ENCODE measurements at places on chromosomes 6 and 20.

DNA sequence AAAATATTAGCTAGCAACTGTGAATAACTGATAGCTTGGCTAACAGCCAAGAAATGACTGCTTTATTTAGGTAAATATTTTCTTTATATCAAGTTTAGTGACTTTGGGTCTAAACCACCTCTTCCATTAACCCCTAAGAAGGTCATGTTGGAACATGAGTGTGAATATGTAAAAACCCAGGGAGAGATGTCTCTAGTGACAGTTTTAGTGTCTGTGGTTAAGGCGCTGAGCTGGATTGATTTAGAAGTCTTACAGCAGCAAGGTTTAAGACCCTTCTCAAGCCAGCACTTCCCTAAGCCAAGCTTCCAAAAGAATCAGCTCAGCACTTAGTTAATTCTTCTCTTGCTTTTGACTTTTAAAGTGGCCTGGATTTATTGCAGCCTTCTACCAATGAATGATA lies 11.4 kb upstream of the SIRT5 start:
- no peak for DNase-seq

DNA sequence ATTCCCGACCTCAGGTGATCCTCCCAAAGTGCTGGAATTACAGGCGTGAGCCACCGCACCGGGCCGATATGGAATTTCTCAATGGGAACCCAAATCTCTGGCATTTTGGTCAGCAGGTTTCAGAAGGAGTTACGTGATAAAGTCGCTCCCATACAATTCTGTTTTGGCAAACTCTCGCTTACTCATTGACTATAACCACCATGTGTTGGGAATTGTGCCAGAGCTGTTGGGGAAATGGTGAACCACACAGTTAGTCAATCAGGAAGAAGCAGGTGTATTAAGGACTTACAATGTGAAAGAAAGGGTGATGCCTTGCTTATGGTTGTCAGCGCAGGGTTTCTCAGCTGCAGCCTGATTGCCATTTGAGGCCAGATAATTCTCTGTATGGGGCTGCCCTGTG lies 410.5 kb downstream of the QKI start:
- DNase-seq = no peak

GRCh38 chr20:675033-675452 lies 559 bp downstream of the SCRT2 start:
- no peak for DNase-seq

DNA sequence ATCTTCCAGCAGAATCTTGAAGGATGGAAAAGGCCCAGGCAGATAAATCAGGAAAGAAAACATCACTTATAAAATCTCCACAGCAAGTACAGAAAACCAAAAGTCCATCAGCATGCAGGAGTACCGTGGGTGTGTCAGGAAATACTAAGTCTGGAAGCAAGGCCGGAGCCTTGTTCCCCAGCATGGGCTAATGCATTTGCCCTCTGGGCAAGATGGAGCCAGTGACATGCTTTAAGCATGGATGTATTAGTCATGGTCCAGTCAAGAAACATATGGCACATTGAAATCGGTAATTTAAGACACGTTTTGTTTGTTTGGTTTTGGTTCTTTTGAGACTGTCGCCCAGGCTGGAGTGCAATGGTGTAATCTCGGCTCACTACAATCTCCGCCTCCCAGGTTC lies 506.0 kb upstream of the JARID2 start:
- no peak for DNase-seq

GRCh38 chr6:134533991-134534390 lies 216.1 kb upstream of the SGK1 start:
- DNase-seq = no peak

GRCh38 chr20:17631576-17632319 lies 50.3 kb downstream of the RRBP1 start:
- DNase-seq = no peak

- DNase-seq = no peak
These were observed 38.1 kb downstream of the ECT2L start for GRCh38 chr6:138833816-138834539.

- DNase-seq = no peak
These were observed 26.1 kb upstream of the NKAIN2 start for GRCh38 chr6:123777563-123777962.

DNA sequence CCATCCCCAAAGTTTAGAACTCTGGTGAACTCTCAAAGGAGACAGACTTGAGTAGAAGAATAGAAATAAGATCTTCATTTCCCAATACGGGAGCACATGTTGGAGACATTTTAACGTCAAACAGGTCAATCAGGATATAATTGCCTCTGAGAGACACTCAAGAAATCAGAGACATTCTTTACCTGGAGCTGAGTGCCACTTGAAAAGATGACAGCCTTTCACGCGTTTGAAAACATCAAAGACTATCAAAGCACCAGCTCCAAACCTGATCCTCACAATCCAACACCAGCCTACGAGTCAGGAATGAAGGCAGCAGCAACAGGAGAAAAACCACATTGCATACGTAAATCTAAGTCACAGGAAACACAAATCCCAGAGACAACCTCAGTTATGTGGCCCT lies 571.5 kb upstream of the CDH4 start:
- DNase-seq = no peak

DNA sequence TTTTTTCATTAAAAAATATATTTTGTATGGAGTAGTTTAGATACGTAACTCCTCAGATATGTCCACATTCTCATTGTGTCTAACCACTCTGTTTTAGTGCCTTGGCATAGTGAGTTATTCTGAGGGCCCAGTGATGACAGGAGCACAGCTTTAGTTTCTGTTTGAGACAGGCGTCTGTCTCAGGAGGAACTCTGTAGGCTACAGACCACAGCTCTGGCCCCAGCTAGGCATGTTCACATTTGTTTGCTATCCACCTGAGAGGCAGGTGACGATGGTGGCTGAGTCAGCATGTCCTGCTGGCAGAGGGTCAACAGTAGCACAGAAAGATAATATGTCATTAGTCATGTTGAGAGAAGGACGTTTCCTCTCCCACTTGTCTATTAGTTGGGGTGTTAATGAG lies 16.3 kb downstream of the LRRC1 start:
- DNase-seq = no peak

DNA sequence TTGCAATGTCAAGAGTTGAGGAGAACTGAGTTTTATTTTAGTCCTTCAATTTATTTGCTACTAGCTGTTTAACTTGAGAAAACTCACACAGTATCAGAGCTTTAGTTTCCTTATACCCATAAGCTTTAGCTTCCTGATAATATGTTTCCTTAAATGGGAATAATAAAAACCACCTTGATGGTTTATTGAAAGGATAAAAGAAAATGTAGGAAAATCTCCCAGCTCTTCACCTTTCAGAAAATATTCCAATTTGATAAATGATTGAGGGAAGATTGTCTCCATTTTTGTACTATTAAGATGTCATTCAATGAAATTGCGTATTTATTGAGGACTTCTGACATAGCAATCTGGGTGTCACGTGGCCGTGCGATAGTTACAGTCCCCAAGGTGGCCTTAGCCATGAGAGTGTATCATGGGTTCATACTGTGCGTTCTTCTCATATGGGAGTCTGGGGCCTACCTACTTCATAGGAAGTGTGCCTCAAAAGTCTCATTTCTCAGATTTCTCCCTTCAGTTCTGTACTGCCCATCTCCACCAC lies 296.3 kb upstream of the BMP2 start:
- no peak for DNase-seq

GRCh38 chr6:25342802-25343201 lies 63.6 kb downstream of the CARMIL1 start:
- DNase-seq = no peak

DNA sequence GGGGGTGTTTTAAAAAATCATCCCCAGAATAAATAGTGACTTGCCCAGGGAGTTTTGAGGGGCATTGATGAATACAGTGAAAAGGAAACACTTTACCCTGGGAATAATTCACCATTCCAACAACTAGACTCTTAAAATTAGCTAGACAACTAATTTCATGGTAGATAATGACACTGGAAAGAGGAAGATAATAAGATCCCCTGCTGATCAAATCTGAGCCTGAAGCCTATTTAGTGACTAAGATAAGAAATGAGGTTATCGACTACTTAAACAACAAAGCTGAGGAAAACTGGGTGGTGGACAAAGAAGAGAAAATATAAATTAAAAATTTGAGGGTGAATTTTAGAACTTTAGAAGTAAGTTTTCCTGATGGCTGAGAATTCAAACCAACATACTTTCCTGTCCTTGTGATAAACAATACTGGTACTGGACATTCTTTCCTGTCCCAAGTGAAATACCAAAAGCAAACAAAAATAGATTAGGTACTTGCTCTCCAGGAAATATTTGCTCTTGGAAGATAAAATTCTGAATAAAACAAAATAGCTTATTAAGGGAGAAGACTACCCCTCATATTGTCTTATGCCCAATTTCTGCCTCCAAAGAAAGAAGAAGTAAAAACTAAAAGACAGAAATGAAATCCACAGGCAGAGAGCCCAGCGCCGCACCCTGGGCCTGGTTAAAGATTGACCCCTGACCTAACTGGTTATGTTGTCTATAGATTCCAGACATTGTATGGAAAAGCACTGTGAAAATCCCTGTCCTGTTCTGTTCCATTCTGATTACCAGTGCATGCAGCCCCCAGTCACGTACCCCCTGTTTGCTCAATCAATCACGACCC lies 64.0 kb upstream of the ADGRF4 start:
- DNase-seq = no peak
